Transverse colon (tissue), 4 donors: ENCODE measurements at places on chromosomes 6 and 20.

GRCh38 chr20:62621251-62622110 lies 20.8 kb upstream of the SLCO4A1 start:
- H3K36me3 ChIP-seq = no peaks in the 10 kb centered on the region
- peak overlapping the region; percentile 95 for H3K27ac ChIP-seq
- H3K4me3 ChIP-seq = no peak overlapping the region
- peaks cover 29% of the 10 kb centered on the region for H3K4me1 ChIP-seq
- H3K27me3 ChIP-seq = no peaks in the 10 kb centered on the region

DNA sequence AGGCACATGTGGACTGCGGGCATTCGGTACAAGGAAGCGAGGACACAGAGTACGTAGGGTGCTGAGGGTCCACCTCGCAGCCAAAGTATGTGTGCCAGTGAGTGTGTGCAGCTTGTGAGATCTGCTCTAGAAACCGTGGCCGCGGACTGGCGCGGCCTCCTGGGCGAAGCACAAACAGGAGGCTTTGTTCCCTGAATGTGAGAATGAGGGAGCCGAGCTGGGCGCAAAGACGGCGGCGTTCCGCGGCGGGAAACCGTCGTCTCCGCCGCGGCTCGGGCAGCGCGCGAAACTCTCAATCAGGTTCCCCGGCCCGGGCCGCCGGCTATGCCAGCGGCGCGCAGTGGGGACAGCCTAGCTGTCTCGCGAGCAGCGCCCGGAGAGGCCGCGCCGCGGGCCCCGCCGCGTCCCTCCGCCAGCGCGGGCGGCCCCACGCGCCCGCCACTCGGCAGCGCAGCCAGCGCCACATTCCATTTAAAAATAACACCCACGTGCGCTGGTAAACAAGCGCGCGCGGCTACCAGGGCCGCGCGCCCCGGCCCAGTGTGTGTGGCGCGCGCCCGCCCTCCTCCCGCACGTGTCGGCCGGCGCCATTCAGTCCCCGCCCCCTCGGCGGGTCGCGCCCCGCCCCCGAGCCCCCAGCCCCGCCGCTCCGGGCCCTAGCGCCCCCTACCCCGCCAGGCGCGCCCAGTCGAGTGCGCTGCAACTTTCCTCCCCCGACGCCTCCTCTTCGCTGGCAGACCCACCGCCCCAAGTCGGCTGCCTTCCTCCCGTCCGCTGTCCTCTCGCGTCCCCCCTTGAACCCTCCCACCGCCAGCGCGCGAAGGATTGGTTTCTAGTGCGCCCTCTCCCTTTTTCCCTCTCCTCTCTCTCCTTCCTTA lies 3.0 kb upstream of the FOXO3 start:
- peak; percentile 80 for DNase-seq
- no peaks in the 10 kb centered on the region for H3K36me3 ChIP-seq
- peak overlapping the region; percentile 100 for H3K27ac ChIP-seq
- H3K4me3 ChIP-seq = peak overlapping the region; percentile 83
- no peaks in the 10 kb centered on the region for H3K27me3 ChIP-seq

DNA sequence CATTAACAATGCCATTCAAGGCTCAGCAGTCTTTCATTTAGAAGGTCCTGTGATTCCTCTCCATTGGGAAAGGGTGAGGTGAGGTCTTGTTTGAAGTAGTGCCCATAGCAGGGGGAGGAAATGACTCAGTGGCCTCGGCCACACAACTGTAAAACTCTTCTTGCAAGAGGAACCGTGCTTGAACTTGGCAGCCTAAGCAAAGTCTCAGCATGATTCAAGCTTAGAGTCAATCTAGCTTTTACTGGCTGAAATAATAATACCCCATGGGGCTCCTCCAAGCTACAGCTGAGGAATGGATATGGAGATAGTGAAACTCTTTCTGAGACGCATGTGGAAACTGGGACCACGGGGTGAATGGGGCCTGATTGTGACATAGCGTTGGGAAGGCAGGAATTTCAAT lies 428.2 kb downstream of the BMP2 start:
- no peaks in the 10 kb centered on the region for H3K27me3 ChIP-seq
- no peak overlapping the region for H3K4me3 ChIP-seq
- no peak for DNase-seq

DNA sequence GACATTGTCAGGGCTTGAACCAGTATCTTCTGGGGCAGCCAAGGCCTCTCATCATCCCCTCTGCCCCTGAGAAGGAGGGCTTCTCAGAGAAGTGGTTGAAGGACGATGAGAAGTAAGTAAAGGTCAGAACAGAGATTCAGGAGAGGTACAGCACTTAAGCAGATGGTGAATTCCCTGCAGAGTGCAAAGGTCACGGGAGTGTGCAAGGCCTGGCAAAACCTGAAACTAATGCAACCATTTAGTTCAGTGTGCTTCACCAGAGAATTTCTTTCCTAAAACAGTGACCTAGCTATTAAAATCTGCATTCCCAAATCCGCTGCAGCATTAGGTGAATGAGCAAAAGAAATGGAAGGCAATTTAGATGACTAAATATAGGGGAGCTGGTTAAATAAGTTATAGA lies 58.4 kb downstream of the TRERF1 start:
- H3K4me3 ChIP-seq = no peak overlapping the region
- H3K4me1 ChIP-seq = peaks cover 17% of the 10 kb centered on the region
- H3K27ac ChIP-seq = peak overlapping the region; percentile 36
- H3K36me3 ChIP-seq = no peaks in the 10 kb centered on the region
